ELR (cell line): ENCODE measurements at places on chromosomes 7 and 10.

DNA sequence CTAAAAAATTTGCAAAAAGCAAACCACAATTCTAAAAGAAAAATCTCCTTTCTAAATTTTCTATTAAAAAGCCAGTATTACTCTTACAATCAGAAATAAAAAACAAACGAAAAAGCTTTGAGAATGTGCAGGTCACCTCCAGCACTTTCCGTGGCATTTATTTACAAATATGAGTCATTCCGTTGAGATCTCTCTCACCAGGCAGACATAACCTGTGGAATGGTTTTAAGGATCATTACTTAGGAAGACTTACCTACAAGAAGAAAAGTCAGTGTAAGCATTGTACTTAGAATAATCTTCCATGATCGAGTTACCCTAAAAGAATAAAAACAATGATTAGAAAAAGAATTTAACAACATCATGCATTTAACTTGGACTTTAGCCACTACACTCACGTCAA, 3.3 kb downstream of the SUN3 start:
- DNase-seq: no peak

- DNase-seq: no peak
Measured at GRCh38 chr7:65295409-65295808, 78.2 kb upstream of the ZNF92 start.

DNA sequence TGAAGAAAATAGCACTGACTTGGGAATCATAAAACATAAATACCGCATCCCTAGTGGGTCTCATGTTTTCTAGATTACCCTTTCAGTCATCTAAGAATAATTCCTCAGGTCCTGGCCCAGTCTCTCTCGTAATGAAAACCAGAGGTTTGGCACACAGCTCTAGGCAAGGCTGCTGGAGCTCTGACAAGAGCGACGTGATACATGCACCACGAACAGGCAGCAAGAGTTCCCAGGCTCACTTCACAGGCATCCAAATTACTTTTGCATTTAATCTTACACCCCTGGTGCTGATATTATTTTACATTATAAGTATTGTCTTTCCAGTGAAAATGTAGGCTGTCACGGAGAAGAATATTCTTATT, 105.2 kb downstream of the THSD7A start:
- no peak for DNase-seq

GRCh38 chr10:25696013-25696708, 237.9 kb upstream of the MYO3A start:
- DNase-seq: no peak

- DNase-seq: peak; percentile 99
Measured at GRCh38 chr7:46764100-46764936, 817.6 kb downstream of the TNS3 start.

GRCh38 chr7:77825131-77825530, 26.6 kb downstream of the PHTF2 start:
- no peak for DNase-seq

DNA sequence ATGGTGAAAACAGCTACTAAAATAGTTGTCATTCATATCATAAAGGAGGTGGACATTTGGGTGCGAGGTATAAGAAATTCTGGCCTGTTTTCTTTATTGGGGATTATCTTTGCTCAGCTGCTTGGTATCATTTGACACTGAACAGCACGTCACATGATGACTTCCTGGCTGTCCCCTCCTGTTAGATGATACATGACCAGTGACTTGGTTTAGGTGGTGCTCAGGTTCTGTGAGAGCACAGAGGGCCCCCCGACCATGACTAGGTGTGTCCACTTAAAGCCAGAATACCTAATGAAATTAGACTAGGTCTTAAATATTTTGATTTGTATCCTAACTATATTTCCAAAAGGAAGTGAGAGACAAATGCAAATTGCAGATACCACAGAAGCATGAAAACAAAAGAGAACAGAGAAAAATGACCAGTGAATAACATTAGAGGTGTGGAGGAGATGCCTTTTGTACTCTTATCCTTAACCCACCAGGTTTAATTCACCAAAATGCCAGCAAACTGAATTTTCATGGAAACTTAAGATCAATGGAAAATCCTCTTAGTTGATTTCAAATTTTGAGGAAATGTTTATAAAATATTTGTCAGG, 50.6 kb upstream of the GJD4 start:
- DNase-seq: no peak

- no peak for DNase-seq
Measured at GRCh38 chr10:12205082-12205481, 9.1 kb downstream of the CDC123 start.

DNA sequence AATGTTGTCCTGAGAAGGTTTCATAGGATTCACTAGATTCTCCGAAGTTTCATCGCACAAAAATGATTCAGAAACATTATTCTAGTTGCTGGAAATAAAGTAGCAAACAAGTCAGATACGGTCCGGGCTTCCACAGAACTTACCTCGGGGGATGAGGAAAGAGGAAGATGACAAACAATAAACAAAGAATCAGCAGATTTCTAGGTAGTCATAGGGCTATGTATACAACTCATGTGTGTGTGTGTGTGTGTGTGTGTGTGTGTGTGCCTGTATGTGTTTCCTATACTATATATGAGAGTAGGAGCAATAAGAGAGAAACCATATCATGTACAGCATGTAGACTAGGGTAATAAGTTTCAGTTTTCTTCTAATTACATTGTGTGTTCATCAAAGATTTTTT, 16.5 kb downstream of the TMEM236 start:
- DNase-seq: peak; percentile 54

DNA sequence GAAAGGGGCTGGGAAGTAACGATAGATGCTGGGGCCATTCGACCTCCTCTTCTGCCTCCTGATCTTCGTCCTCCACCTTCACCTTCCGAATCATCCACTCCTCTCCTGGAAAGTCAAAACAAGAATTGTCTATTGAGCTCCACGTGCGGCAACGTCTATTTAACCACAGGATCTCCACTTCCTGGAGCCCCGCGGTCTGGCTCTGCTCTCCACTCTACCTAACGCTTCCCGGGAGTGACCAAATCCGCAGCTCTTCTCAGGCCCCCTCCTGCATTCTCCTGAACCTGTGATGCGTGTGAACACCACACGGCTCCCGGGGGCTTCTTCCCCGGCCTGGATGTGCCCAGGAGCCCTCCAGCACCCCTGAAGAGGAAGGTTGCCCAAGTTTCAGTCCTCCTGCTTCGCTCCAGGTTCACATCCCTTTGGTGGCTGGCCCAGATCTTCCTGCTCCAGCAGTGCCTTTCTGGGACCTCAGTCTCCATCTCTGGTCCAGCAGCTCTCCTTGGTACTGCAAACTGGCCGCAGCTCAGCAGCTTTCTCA, 7.2 kb downstream of the ZNF467 start:
- no peak for DNase-seq

- no peak for DNase-seq
Measured at GRCh38 chr7:128781126-128781525, 5.5 kb upstream of the OPN1SW start.

GRCh38 chr10:79179164-79179956, 110.6 kb downstream of the ZMIZ1 start:
- DNase-seq: no peak

DNA sequence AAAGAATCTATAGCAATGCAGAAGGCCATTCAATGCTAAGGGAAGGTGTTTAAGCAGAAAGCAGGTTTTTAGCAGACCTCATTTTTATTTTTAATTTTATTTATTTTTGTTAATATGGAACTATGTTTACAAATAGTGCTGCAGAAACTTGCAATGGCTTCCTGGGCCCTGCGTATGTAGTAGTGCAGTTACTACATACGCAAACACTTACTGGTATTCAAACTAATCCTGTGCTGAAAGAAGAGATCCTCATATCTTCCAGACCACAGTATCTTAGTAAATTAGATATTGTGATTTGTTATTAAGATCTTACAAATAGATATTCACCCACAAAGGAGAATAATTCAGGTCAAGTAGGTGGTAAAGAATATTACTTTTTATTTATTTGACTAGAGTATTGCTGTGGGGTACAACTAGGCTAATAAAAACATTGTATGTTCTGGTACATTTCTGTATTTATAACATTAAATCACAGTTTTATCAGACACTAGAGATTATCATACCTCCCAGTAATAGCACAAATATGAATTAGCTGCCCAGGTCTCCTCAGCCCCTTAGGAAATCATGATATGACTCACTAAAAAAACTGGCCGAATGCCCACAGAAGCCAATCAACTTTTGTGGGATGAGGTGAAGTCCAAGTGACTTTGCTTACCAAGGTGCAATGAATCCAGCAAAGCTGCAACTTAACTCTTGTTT, 57.6 kb downstream of the RNLS start:
- peak; percentile 74 for DNase-seq
